ENCODE measurements at places on chromosomes 2 and 18.

GRCh38 chr18:10121028-10121427 is 207.2 kb downstream of the VAPA start:
- DNase-seq: no peak

GRCh38 chr2:68387408-68388350 is 22.6 kb downstream of the PLEK start:
- DNase-seq: no peak

DNA sequence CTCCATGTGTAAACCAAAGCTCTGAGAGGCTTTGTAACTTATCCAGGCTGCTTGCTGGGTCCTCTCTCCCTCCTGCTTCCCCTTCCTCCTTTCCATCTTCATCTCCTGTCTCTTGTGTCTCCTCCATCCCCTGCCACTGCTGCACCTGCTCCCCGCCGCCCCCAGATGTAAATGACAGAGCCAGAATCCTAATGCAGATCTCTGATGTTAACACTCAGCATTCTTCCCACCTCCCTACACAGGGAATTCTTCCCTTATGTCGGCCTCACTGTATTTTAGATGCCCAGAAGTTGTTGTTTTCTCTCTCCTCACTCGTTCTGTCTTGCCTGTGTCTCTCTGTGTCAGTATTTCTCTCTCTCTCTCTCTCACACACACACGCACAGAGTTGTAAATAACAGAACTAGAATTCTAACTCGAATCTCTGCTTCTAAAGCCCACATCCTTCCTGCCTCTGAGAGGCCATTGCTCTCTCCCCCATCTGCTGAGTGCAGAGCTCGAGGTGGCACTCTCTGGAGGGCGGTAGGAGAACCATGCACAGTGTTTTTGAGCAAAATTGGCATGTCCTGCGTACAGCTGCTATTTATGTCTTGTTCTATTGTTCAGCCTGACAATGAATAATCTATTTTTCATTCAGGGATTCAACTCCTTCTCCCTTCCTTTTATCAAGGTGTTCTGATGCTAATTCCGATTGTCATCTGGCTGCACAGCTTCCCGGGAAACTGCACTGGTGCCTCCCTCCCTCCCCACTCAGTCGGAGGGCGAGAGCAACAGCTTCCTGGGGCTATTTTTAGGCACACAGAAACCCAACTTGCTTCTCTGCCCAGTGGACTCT is 219.9 kb downstream of the SH3RF3 start:
- no peak for DNase-seq

GRCh38 chr2:221778025-221778424 is 205.9 kb upstream of the EPHA4 start:
- DNase-seq: no peak

DNA sequence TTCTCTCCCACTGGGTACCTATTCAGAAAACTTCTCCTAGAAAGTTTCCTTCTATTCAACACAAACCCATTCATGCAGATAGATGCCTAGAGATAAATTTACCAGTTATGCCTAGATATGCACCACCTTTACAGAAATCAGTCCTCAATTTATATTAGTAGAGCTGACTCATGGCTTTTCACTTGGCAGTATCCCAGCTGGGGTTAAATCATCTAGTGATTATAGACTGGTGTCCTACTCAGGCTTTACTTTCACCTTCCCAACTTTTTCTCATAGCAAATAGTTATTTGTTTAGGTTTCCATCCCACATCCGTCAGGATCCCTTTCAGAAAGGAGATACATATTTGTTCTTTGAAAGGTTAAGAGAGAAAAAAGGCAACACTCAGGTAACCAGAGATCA is 124.5 kb downstream of the AQP4 start:
- DNase-seq: no peak

- DNase-seq: no peak
Measured at GRCh38 chr2:72579591-72580180, 246.1 kb downstream of the EXOC6B start.

GRCh38 chr2:143123911-143124310 is 5.3 kb upstream of the ARHGAP15 start:
- DNase-seq: no peak

DNA sequence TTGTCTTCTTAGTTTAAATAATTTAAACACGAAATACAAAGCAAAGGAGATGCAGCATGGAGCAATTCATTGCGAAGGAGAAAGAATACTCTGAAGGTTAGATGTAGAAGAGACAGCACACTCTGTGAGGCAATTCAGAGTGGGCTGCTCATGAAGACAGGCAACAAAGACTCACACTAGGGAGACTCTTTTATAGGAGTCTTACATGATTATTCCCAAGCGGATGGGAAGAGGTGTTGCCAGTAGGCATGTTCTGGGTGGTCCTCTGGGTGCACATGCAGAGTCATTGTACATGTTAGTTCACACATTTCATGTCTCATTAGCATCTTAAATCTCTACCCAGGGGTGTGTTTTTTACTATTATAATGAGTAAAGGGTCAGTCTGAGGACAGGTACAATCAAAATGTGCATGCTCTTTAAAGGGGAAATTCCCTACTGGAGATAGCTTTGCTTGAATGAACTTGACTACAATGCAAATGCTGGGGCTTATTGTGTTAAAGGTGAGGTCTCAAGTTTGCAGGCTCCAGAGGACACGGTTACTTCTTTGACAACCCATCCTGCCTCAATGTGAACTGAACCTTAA is 275.5 kb downstream of the CDH19 start:
- DNase-seq: no peak

GRCh38 chr18:42706029-42706608 is 409.4 kb downstream of the RIT2 start:
- DNase-seq: no peak

DNA sequence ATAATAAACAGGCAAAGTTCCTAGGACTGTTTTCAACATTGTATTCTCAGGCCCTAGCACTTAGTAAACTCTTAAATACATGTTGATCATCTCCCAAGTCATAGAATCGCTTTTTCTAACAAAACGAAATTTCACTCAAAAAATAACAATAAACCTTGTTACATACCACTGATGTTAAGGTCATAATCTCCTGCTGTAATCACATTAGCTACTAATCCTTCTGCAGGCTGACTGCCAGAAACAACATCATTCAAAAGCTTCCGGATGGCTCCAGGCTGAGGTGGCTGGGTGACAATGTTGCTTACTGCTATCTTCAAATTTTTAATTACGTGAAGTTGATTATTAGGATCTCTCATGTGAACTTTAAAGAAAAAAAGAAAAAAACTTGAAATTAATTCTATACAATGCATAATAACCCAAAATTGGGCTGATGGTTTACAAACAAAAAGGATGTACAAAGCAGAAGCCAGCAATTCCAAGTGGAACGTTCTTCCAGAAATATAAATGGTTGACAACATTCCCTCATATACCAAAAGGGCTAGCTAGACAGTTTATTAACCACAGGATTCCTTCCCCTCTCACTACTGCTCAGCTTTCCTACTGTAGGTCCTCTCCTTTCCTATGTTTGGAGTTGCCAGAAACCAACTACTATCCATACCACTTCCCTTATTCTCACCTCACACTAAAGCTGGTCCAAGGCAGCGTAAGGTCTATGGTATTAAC is 11.6 kb downstream of the TRAPPC8 start:
- no peak for DNase-seq

DNA sequence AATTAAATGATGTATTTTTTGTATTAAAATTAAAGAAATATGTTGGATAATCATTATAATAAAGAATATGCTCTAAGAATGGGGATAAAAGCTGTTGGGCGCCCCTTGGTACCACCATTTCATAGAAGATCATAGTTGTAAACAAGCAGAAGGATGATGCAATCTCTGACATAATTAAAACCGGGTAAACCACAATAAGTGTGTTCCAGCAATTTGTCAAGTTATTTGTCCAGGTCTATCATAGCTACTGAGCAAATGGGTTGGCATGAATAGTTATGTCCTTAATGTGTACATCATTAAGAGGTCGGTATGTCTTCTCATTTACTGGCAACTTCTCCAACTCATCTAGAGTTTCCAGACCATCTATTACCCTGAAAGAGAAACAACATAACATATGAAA is 6.7 kb upstream of the CLK1 start:
- DNase-seq: no peak

- peak; percentile 44 for DNase-seq
Measured at GRCh38 chr18:79950515-79951341, 725 bp downstream of the SLC66A2 start.

All from activated T-cell treated with anti-CD3 and anti-CD28 coated beads, Interleukin-2, amount 50 U/mL, for 48 hours (primary cell).